ENCODE measurements at places on chromosomes 6 and 20. TPM values are rescaled to one million over a fixed set of nuclear protein-coding genes. Genes with fewer than 3 reads are reported as not detected.

DNA sequence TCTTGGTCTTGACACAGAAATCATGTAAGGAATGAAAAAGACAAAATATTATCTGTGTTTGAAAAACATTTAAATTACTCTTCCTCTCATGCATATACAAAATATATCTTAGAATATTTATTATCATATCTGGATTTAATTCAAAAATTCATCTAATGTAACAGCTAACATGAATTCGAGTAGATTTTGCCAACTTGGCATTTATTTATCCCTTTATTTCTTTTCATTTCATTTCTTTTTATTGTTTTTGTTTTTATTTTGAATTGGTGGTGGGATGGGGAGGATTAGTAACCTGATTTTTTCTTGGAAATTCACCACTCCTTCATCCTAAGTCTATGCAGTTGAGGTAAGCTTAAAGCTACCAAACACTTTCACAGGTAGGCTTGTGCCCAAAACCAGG, 508.7 kb downstream of the EPHA7 start:
- DNase-seq: no peak

DNA sequence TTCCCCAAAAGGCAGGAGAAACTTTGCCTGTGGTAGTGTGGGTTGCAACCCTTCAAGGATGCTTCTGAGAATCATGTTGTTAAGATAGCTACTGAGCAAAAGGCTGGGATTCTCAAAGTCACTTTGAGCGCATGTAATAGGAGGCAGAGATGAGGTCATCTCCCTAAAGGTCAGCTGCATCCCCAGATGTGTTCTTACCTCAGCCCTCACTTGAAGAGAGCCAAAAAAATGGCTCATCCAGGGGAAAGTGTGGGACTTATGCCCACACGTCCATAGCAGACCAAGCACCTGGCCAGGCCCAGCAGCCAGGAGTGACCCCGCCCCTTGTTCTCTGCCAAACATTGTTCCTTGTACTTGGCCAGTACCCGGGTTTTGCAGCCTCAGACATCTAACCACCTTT, 187.0 kb upstream of the BMP2 start:
- no peak for DNase-seq

Gene HFE
- total RNA-seq: 0.41 TPM

Gene SLC22A16
- total RNA-seq: not detected

DNA sequence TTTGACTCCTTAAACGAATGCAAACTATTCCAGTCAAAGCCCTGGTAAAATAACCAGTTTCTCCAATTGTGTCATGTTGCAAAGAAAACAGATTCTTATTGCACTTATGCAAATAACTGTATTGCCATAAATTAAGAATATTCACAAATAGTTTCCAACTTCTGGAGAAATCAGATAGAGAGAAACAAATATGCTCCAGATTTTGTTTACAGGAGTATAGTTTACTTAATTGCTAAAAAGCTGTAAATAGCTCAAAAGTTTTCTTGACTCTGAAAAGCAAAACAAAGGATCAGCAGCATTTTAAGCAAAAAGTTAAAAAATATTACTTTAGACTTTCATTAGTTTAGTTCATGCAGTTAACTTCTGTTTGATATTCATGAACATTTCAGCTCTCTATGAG, 304.2 kb downstream of the PACRG start:
- DNase-seq: no peak

Gene PRPH2
- total RNA-seq: 6.1 TPM

Gene MCHR2
- total RNA-seq: 12.6 TPM

Gene MYLK2
- 0.82 TPM for total RNA-seq

GRCh38 chr20:36493051-36493800, 48.1 kb upstream of the MYL9 start:
- no peak for DNase-seq

Gene CAGE1
- not detected for total RNA-seq

- DNase-seq: no peak
Observed at GRCh38 chr20:62021793-62022385, 43.8 kb downstream of the TAF4 start.

- peak; percentile 40 for DNase-seq
Observed at GRCh38 chr20:39268981-39269461, 306.9 kb downstream of the DHX35 start.

- DNase-seq: no peak
Observed at GRCh38 chr20:57322476-57322875, 7.1 kb upstream of the SPO11 start.

- DNase-seq: no peak
Observed at GRCh38 chr6:84665401-84665800, 99.0 kb downstream of the TBX18 start.

Gene IP6K3
- total RNA-seq: not detected

DNA sequence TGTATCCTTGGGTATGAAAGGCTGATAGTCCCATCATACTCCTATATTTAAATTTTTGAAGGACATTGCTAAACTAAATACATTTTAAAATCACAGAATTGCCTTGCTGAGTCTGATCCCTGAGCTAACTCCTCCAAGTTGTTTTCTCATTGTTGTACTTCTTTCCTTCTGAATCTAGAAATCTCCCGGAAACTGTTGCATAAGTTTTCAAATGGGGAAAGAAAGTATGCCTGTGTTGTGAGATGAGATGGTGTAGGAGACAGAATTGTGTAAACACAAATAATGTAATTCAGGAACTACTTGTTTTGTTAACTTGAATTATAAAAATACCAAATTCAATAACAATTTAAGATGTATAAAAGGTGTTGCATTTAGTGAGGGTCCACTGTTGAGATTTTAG, 7.3 kb downstream of the PNRC1 start:
- no peak for DNase-seq

DNA sequence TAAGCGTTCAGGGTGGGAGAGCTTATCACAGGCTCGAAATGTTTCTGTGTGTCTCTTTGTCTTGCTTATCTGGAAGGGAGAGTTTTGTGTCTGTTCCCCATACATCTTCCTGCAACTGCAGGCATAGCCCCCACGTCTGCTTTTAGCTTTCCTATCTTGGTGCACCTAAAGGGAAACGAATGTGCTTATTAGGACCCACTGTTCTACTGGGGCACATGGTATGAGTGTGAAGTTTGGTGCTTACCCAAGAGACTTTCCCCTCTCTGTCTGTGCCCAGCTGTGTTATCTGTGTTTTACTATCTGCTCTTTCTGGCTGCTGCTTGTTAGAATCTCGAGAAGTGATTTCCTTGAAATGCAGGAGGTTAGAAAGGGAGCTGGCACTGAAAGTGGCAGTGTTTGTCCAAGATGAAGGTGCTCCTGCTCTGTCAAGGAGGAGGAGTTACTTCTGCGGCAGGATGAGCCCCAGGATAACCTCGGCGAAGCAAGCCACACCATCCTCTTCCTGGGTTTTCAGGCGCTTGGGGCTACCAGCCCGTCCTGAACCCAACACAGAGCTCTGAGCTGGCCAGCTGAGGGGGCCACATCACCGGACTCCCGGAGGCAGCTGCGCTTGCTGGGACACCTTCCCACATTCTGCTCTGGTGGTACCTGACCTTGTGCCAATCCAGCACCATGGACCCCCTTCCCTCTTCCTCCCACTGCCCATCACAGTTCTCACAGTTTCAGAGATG, 23.4 kb downstream of the DYNLT1 start:
- DNase-seq: no peak

GRCh38 chr6:39806278-39806677, 14.1 kb downstream of the DAAM2 start:
- DNase-seq: no peak

Gene CLPSL2
- not detected for total RNA-seq

DNA sequence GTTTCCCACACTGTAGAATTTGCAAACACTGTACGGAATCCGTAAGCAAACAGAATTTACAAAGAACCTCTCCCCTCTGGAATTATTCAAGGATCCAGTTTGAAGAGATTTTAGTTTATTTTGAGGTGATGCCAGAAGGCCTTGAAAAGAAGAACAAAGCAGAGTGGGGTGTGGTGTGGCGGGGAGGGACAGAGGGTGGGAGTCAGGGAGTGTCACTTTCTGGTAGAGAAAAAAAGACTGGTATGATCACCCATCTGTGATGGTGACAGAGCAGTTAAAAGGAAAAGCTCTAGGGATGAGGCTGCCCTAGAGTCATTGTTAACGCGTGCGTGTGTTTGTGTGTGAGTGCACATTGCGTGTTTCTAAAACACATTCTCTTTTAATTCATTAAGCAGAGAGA, 97.0 kb upstream of the F13A1 start:
- no peak for DNase-seq

- no peak for DNase-seq
Observed at GRCh38 chr20:57749869-57750268, 40.1 kb upstream of the PMEPA1 start.

GRCh38 chr6:164695896-164696295, 613.5 kb downstream of the C6orf118 start:
- no peak for DNase-seq

Gene MOG
- total RNA-seq: under 0.01 TPM

GRCh38 chr6:47094241-47094925, 52.3 kb upstream of the ADGRF1 start:
- no peak for DNase-seq

GRCh38 chr6:25403150-25403549, 124.0 kb downstream of the CARMIL1 start:
- DNase-seq: no peak

Gene HAO1
- total RNA-seq: under 0.01 TPM

GRCh38 chr6:92586236-92586977, 833.0 kb downstream of the EPHA7 start:
- DNase-seq: no peak

DNA sequence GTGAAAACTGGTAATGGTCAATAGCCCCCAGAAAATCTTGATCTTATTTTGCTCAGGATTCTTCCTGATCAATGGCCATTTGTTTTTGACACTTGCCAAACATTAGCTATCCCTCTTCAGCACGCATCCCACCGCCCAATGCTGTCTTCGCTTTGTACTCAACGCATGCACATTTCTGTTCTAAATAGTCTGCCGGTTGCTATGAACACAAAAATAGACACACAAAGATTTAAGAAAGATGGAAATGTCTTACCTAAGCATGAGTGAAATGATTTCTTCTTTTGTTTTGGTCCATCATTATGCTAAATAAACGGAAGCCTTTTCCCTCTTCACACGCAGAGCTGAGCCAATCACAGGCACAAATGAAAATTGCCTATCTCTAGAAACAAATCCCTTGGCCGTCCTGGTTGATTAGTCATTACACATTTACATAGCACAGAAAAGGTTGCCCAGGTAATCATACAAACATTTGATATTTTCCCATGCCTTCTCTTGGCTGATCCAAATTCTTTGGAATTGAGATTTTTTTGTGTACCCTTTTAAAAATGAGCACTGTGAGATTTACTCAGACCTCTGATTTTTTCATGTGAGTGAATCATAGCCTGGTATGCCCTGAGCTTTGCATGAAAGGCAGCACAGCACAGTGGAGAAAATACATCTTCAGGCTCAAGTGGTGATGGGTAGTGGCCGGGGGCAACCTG, 70.5 kb upstream of the FAM184A start:
- no peak for DNase-seq

GRCh38 chr6:159169557-159170332, 545 bp downstream of the FNDC1 start:
- DNase-seq: no peak

DNA sequence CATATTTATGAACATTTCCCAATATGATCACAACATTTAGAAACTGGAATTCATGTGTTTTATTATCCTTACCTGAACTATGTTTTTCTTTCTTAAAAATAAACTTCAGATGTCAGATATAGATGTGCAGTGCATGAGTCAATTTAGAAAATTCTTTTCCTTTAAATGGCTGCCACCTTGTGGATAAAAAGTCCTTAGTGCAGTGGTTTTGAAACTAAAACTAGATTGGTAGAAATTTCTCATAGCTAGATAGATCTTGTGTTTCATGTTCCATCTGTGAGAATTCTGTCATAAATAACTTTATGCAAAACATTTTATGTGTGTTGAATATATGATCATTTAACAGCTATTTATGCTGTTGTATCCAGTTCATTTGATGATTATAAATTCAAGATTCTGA, 134.9 kb downstream of the KLHL32 start:
- peak; percentile 59 for DNase-seq

Gene GINS1
- 9.8 TPM for total RNA-seq

Gene PDE7B
- total RNA-seq: 16.3 TPM

DNA sequence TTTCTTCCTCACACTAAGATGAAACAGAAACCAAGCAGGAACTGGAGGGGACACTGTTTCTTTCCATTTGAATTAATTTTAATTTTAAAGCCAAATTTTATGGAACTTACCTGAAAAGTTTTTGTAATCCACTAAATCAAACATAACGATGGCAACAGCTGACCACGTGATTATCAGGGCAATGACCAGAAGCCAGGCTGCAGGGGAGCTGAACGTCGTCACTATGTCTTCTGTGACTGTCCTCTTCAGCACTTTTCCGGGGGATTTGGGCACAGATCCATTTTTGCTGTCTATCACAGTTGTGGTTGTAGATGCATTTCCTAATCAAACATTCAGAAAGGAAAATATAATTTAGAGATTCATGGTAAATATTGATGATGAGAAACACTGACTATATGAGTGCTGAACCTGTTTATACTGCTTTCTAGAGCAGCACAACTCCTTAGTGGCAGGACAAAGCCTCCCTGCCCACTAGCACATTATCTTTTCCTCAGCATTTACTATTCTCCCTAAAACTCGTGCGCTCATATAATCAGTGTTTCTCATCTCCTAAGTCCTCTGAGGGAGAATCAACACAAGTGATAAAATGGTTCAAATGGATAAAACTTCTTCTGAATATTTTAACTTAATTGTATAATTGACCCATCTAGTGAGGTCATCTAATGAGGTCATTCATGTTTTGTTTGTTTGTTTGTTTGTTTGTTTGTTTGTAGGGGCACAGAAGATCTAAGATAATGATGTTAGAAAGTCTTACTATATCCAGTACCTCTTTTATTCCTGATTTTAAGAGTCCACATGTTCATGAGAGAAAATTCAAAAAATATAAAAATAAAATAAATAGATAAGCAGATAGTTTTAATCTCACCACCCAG, 65.7 kb downstream of the TRDN start:
- DNase-seq: no peak

GRCh38 chr6:71239694-71240093, 48.9 kb upstream of the OGFRL1 start:
- DNase-seq: no peak

DNA sequence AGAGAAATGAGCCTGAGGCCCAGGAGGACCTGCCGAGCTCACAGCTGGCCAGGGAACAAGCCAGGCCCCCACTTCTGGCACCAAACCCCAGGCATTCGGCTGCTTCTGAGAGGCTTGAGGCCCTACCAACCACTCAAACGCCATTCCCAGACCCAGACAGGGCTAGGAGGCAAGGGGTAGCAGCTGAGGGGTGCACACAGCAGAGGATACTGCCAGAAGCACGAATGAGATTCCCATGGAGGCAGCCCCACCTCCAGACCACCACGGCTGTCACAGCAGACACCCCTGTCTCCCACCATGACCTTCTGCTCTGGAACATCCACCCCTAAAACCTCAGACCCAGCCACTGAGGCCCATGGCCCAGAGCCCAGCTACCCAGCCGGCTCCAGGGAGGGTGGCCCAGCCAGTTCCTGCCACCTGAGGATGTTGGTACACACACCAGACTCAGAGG, 36.1 kb downstream of the NTSR1 start:
- no peak for DNase-seq

GRCh38 chr6:16375843-16376242, 137.5 kb downstream of the GMPR start:
- no peak for DNase-seq

Measured in frontal cortex (tissue), 4 donors.